HL-60 (cell line): ENCODE measurements at places on chromosomes 12 and 14.

DNA sequence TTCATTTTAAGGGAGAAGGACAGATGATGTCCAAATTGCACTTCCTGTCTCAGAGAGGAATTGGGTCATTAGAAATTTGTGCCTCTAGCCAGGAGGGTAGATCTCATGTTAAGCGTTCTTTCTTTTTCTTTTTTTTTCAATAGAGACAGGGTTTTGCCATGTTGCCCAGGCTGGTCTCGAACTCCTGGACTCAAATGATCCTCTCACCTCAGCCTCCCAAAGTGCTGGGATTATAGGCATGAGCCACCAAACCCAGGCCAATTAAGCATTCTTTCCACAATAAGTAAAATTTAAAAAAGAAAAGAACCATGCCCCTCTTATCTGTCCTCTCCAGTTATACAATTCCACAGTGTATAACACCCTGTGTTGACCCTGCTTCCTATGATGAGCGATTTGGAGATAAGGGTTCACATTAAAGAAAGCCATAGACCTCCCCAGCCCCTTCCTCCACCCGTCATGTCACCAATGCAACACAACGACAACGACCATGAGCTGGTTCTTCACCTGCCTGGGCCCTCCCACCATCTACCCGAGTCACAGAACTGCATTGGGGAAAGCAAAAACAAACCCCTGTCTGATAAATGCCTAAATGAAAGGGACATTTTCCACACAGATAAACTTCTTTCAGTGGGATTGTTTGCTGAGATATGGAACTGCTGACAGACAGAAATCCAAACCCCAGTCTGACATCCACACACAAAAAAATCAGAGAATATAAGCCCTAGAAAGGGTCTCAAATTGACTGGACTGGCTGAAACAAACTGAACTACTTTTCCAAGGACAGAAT, 37.3 kb downstream of the SSH1 start:
- no peak for DNase-seq

DNA sequence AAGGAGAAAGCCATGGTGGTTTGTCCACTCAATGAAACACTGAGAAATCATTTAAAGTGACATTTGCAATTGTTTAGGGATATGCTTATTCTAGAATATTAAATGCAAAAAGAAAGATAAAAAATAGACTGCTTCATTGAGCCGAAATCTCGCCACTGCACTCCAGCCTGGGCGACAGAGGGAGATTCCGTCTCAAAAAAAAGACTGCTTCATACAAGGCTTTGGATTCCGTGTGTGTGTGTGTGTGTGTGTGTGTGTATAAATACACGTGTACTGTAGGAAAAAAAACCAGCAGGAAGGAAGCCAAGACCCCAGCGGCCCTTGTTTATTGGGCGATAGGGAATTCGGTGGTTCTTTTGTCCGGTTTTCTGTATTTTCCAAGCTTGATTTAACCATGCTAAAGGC, 3.2 kb upstream of the ZNF839 start:
- peak; percentile 48 for DNase-seq

DNA sequence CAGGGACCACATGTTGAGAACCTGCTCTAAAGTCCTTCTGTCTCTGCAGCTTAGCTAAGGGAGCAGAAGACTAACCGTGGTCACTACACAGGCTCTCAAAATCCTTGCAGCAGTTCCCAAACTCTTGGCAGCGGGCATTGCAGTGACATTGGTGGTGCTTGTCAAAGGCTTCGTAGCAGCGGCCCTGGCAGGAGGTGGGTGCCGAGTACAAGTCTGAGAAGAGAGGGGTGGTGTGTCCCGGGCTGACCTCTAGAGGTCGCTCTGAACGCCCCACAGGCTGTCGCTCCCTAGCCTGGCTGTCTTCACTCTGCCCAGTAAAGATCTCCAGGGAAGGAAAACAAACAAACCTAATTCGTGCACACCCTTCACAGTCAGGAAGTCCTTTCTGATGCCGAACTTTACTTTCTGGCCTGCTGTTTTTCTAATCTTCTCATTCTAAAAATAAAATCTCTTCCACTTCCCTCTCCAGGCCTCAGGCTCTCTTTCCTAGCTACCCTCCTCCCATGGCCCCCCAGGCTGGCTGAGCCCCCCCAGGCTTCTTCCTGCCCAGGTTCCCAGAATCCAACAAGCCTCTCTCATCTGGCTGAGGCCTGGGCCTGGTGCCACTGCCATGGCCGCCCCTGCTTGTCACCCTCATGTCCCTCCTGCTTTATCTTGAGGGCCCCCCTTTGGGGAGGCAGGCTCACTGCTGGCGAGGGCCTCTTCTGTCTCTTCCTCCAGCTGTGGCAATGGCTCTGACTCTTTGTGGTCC, 7.7 kb downstream of the ENDOU start:
- peak; percentile 40 for DNase-seq

- DNase-seq: peak; percentile 18
Measured at GRCh38 chr14:23910101-23910875, 43.3 kb upstream of the DHRS4 start.

DNA sequence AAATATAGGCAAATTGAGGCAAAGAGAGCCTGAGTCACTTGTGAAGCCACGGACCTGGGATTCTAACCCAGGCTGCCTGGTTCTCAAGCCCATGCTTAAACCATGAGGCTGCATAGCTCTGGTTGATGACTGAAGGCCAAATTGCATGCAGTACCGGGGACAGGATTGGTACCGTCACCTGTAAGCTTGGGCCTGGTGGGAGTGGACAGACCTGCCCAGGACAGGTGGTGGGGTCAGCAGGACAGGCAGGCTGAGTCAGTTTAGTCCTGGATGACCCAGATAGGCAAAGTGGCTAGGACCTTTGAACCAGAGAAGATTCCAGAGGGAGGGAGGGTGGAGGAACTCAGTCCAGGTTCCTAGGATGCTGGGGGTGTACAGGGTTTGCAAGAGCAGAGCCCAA, 25.8 kb downstream of the RIN3 start:
- DNase-seq: no peak

DNA sequence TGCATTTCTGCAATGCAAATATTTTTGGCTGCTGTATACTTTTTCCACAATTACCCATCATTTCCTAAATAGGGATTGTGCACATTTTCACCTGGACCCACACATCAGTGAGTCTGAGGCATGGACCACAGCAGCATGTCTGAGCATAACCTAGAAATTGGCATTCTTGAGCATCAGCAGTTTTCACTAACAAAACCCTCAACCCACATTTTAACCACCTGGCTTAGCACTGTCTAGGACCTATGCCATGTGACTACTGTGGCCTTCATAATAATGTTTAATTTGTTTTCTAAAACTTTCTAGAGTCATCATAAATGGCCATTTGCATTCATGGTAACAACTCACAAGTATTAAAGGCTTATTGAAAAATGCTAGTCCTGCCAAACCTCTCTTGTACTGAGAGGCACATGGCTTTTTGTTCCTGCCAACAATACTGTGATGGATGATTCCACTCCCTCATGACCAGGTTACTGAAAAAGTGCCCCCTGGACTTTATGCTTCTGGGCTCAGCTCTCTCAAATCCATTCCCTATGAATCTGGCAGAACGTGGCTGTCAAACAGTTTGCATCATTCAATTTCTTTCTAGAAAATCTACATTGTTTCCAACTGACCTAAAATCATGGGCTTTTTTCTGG, 240.0 kb downstream of the MDGA2 start:
- DNase-seq: no peak

GRCh38 chr12:9378430-9378835, 170.2 kb upstream of the PZP start:
- peak; percentile 70 for DNase-seq

DNA sequence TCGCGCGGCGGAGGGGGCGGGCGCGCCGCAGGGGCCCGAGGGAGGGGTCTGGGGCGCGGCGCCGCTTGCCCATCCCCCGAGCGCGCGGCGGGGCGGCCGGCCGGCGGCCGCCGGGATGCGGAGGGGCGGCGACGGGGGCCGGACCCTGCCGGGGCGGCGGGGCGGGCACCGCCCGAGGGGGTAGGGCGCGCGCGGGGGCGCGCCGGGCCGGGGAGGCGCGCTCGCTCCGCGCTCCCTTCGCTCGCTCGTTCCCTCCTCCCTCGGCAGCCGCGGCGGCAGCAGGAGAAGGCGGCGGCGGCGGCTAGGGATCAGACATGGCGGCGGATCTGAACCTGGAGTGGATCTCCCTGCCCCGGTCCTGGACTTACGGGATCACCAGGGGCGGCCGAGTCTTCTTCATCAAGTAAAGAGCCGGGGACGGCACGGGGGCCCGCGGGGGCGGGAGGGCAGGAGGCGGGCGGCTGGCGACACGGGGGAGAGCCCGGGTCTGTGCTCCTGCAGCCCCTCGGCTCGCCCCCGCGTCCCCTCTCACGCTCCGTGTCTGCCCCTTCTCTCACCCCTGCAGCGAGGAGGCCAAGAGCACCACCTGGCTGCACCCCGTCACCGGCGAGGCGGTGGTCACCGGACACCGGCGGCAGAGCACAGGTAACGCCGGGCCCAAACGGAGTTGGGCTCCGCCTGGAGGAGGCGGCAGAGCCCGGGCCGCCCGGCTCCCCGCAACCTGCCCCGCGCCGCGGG, at the start of gene PLEKHA5:
PLEKHA5 (plus strand) TSS at position 248 of the 738 bp plus-strand sequence; CDS start at position 315, 67 bp downstream.
- no peak for DNase-seq

DNA sequence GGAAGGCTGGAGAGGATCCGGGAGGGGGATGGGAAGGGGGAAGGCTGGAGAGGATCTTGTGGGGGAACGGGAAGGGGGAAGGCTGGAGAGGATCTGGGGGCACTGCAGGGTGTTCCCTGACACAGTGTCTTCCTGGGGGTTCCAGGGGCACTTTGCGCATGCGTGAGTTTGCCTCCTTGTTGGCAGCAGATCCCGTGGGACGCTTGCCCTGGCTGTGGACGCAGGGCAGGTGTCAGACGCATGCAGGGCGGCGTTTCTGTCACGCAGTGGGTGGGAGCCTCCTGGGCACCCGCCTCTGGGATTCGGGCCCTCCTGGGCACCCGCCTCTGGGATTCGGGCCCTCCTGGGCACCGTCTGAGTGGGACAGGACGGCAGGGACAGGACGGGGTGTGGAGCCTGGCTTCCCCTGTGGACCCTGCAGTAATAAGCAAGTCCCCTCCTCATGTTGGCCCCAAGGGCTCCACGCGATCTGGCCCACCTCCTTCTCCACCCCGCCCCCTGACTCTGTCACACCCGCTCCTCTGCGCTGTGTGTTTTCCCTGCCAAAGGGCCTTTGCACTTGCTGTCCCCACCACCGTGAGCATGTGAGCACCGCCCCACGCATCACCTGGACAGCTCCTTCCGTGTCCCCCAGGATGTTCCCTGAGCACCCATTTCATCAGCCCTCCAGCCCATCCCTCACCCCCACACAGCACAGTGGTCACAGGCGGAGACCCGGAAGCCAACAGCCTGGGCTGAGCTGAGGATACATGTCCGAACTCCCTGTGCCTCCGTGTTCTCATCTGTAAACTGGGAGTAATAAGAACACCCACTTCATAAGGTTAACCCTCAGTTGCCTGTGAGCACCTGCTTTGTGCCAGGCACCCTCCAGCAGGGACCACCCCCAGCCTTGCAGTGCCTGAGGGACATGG, 4.4 kb downstream of the MMP17 start:
- DNase-seq: no peak

- no peak for DNase-seq
Measured at GRCh38 chr12:95593266-95593871, 42.1 kb upstream of the USP44 start.

DNA sequence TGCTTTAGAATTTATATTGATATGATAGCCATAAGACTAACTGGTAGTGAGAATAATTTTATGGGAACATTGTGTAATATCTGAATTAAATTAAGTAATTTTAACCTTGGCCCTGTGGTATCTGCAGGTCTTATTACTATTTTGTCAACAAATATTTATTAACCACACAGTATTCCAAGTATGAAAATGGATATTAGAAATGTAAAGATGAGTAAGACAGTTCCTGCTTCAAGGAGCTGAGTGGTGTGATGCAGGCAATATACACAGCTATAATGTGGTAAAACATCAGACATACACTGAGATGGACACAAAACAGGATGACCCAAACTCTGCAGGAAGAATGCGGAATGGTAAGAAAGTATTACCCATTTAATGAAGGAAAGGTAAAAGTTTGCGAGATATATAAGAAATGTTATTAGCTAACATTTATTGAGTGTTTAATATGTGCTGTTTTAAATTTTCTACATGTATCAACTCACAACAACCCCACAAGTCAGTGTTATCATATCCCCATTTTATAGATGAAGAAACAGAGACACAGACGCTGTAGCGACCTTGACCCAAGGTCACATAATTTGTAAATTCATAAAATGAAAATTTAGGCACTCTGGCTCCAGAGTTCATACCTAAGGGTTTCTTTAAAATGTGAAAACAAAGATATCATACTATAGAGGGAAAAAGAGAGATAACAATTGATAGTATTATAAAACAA, 12.7 kb downstream of the ABCD2 start:
- DNase-seq: no peak

DNA sequence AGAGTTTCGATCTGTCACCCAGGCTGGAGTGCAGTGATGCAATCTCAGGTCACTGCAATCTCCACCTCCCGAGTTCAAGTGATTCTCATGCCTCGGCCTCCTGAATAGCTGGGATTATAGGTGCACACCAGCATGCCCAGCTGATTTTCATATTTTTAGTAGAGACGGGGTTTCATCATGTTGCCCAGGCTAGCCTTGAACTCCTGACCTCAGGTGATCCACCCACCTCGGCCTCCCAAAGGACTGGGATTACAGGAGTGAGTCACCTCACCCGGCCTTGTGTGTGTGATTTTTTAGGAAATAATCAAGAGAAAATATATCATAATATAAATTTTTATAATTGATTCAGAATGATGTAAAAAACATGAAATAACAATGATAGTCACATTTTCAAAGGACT, 1231.4 kb downstream of the GALC start:
- no peak for DNase-seq

GRCh38 chr12:33752854-33753253, 269.4 kb upstream of the ALG10 start:
- DNase-seq: no peak

DNA sequence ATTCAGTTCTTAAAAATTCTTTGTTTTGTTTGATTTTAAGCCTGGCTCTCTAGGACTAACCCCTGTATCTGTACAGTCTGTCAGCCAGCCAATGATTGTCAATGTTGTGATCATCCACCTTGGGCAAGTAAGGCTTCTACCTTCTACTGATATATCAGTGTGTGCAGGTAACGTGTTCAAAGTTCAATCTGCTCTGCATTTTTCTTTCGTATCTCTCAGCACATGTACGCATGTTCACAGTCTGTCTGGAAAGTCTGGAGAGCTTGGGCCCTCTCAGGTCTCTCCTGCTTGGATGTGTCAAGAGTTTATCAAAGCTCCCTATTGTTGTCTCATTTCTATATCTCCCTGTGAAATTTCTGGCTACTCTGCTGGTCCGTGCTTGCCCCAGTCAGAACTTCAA, 138.6 kb upstream of the VRK1 start:
- no peak for DNase-seq

DNA sequence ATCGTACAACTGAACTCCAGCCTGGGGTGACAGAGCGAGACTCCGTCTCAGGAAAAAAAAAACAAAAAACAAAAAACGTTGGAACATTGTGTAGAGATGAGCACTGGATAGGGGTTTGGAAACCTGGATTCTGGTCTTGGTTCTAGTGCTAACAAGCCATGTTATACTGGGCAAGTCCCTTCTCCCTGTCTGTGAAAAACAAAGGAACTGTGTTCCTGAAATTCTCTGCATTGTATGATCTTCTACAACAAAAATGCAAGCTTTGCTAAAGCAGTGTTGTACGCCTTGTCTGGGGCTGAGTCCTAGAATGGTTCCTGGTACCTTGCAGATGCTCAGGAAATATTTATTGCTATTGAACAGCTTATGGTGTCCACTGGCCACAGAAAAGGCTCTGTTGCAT, 13.4 kb downstream of the GPRC5D start:
- no peak for DNase-seq

GRCh38 chr14:53963320-53964227, 6.9 kb upstream of the BMP4 start:
- DNase-seq: no peak
